Suppressor macrophage (primary cell): ENCODE measurements at places on chromosomes 6 and 20.

DNA sequence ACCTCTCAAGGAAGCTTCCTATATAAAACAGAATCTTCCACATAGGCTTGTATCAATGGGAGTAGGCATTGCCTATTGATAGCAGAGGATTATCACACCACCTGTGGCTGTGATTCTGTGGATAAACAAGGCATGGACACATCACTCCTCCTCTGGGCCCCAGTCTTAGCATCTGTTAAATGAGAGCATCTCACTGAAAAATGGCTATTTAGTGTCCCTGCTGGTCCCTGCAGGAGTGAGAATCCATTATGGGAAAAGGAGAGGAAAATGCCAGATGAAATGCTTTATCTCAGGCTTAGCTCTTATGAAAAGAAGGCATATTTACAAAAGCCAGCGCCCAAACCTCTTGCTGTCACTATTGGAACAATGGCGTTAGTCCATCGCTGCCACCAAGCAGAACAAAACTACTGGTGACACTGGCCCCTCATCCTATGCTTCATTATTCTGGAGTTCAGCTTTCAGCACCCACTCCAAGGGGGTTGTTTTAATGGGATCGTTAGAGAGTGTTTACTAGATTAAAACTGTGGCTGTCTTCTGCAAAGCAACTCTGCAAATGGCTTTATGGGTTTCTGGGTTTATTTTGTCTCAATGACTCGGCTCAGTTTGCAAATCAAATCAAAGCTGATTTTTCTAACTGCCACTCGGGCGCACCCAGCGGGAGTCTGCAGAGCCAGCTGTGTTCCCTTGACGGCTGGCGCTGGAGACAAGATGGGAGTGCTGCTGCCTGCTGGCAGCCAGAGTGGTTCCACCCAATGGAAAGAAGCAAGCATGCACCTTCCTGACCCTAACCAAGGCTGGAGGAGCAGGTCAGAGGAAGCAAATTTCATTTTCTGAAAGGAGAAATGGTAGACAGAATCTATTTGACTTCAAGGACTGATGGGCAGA is 658.8 kb upstream of the CHD6 start:
- DNase-seq = no peak

GRCh38 chr6:146574211-146574610 is 24.6 kb upstream of the ADGB start:
- DNase-seq = no peak

DNA sequence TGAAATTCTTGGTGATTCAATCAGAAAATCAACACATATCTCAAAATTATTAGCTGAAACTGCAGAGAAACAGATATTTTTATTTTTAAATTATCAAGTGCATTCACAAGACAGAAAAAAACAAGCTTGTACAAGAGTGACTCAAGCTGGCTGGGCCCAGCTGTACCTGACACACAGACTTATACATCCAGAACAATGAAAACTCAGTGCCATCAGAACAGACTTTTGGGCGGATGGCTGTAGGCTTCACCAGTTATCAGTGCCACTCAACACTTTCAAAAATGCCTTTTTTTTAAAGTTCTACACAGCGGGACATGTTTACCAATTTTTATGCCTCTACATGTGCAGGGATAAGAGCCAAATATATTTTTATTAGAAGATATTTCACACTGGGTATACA is 102.8 kb downstream of the MYB start:
- no peak for DNase-seq

- no peak for DNase-seq
Measured at GRCh38 chr6:87483929-87484328, 11.2 kb downstream of the SLC35A1 start.

- no peak for DNase-seq
Measured at GRCh38 chr6:45783716-45784115, 231.9 kb downstream of the CLIC5 start.

GRCh38 chr20:34528921-34529297 is 12.7 kb downstream of the DYNLRB1 start:
- DNase-seq = peak; percentile 15

- no peak for DNase-seq
Measured at GRCh38 chr20:34980543-34981233, 25.0 kb downstream of the MYH7B start.

GRCh38 chr6:4593951-4594350 is 182.3 kb upstream of the CDYL start:
- peak; percentile 30 for DNase-seq

DNA sequence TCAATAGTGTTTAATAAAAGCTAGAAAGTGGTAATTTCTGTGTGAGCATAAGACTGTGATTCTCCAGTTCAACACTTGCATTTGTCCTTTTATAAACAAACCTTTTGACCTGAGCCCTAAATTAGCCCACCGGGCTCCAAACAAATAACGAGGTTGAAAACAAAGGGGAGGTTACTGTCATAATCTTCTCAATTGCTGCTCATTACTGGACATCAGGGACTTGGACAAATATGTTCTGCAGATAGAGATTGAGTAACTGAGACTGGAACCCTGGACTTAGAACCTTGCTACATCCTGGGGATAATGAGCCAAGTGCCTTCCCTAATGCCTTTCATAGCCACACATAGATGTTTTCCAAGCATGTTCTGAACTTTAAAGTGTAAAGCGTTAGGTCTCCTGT is 84.2 kb upstream of the PCSK2 start:
- DNase-seq = no peak

GRCh38 chr6:158920311-158920905 is 79.6 kb downstream of the RSPH3 start:
- no peak for DNase-seq

DNA sequence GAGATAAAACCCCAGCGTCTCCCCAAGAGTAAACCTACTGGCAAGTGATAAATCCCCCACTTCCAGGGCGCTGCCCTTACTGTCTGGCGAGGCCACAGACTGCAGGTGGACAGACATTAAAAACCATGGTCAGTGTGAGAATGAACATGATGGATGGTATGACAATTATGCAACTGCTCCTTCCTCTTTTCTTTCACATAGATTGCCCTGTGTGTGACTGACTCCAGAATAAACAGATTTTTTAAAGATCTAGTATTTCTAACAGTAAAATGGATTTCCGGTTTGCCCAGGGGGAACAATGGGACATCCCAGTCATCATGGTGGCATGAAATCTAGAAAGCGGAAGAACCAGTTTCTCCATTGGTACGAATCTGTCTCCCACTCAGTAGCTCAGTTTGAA is 153.7 kb downstream of the FOXC1 start:
- peak; percentile 53 for DNase-seq

DNA sequence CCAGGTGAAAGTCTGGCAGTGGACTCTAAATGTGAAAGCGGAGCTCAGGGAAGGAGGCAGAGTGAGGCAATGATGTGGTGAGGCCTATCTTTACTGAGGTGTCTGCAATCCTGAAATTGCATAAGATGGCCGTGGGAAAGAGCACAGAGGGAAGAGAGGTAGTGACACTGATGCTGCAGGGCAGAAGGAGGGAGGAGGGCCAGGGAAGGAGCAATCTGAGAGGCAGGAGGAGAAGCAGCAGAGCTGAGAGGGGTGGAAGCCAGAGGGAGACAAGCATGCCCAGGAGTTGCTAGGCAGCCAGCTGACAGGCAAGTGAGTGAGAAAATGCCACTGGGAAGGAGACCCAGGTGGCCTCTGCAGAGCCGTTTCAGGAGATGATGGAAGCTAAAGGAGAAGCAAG is 97.4 kb upstream of the CNR1 start:
- peak; percentile 34 for DNase-seq

DNA sequence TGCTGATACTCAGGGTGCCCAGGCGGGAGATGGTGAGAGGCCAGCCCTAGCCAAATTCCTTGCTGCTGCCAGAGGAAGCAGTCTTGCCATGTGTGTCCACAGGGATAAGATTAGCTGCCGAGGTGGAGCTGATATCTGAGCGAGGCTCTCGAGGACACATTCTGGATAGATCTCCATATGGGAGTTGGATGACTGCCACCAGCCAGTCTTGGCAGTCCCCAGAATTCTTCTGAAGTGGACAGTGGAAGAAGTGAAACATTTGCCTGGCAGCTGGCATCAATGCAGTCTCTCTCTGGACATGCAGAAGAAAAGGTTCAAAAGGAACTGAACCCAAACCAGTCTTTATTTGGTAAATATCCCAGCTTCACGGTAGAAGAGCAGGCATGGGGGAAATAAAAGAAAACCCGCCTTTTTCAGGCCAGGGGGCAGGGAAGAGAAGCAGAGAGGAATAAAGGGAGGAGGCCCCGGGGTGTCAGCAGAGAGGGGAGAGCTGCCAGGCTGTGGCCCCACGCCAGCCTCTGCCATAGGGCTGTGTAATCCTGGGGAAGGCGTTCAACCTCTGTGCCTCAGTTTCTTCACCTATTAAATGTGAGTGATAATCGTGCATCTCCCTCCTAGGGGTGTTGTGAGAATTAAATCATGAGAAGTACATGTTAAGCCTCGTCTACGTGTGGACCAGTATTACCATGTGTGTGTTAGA is 3.7 kb upstream of the FUCA2 start:
- DNase-seq = no peak

GRCh38 chr20:24131281-24131680 is 142.7 kb upstream of the GGTLC1 start:
- no peak for DNase-seq
